Mesenteric fat pad (tissue), 1 donor: ENCODE measurements at places on chromosomes 2 and 18. TPM values are rescaled to one million over a fixed set of nuclear protein-coding genes. Genes with fewer than 3 reads are reported as not detected.

- DNase-seq: peak; percentile 75
These were observed 36.2 kb downstream of the PTPN18 start for GRCh38 chr2:130391872-130392670.

GRCh38 chr2:160657196-160657595 lies 163.6 kb upstream of the RBMS1 start:
- DNase-seq: no peak

GRCh38 chr2:170711196-170711773 lies 3.9 kb upstream of the SP5 start:
- no peak for DNase-seq

GRCh38 chr2:8539743-8540551 lies 141.9 kb upstream of the ID2 start:
- peak; percentile 91 for DNase-seq

- no peak for DNase-seq
These were observed 295.0 kb upstream of the SPRED2 start for GRCh38 chr2:65727381-65727780.

The COLEC12 gene
- 36.7 TPM for total RNA-seq
